T follicular helper cell (primary cell): ENCODE measurements at places on chromosomes 2 and 18.

GRCh38 chr2:237904831-237905599 is 45.6 kb downstream of the RAMP1 start:
- no peak for DNase-seq

- DNase-seq: no peak
Measured at GRCh38 chr2:127121776-127122176, 14.8 kb upstream of the BIN1 start.

DNA sequence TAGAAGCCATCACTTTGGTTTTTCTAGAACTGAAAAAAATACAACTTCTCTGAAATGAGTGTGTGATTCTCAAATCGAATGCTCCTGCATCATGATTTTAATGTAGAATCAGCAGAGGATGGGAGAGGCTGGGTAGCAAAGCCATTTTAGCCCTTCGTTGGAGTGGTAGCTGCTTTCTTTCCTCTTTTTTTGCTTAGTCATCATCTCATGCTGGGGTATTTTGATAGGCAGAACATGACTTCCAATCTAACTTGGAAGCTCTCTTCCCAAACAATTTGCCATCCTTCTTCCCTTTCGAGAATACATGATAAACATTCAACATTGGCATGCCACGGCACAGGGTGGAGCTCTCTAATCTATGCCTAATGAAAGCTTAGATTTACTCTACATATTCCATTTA is 311.2 kb upstream of the LRATD1 start:
- no peak for DNase-seq

DNA sequence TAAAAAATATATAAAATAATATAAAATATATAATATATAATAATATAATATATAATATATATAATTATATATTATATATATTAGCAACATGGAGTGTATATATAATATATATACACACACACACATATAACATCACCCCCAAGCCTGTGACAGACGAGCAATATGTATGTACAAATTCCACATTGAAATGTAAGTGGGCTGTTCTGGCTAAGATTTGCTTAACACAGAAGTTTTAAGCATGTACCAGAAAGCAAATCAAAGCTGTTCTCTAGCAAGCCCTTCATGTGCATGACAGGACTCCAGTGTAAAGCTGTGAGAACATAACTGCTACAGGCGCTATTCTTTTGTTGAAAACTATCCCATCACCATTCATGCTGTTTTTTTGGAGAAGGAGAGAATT is 261.7 kb upstream of the TNP1 start:
- DNase-seq: no peak

DNA sequence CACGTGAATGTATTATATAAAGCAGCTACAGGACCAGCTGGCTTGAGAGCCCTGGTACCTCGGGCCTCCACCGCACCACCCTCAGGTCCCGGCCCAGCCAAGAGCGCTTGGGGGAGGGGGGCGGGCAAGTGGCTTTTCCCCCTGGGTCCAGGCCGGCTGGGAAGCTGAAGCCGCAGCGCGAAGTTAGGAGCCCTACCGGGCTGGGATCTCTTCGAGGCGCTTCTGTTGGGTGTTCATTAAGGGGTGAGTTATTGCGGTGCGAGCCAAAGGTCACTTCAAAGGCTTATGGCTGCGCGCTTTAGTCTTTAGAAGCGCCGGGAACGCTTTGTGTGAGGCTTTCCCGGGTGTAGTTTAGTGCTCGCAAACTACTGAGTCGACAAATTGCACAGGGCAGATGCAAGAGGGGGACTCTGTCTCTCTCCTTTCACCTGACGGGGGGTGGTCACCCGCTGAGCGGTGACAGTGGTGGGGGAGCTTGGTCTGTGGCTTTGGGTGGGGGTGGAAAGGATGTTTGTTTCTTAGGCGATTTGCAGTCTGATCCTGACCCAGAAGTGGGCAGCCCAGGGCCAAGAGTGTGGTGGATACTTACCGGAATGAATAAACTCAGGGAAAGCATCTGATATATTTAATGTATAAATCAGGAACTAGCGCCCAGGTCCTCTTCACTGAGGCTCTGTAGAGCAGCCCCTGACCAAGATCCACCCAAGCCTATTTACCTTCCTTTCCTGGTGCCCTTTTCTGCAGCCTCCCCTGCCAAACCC is 6.0 kb downstream of the HOXD3 start:
- DNase-seq: no peak

GRCh38 chr2:70515938-70516337 is 37.7 kb downstream of the TGFA start:
- DNase-seq: no peak

- DNase-seq: peak; percentile 62
Measured at GRCh38 chr2:105744091-105744908, 412 bp upstream of the NCK2 start.

DNA sequence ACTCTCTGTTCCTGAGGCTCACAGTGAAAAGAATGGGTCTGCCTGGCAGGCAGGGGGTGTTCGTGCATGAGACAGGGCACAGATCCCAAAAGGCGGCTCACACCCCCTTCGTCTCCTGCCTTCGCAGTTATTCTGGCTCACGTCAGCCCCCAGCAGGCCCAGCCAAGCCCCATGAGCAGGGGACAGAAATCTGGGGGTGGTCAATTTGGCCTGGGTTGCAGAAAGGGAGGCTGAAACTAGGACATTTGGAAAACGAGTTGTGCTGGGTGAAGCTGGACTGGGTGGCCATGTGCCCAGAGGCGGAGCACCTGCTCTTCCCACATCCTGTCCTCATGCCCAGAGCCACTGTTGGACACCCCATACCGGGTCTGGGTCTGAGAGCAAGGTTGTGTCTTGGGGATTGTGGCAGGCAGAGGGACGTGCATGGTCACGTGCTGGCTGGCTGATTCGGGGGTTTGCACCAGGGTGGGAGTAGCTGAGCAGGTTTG is 99.0 kb upstream of the MCFD2 start:
- no peak for DNase-seq

- DNase-seq: no peak
Measured at GRCh38 chr18:79624356-79625170, 55.0 kb upstream of the CTDP1 start.

GRCh38 chr2:135093670-135094330 is 41.7 kb downstream of the RAB3GAP1 start:
- DNase-seq: no peak

- no peak for DNase-seq
Measured at GRCh38 chr2:98078701-98079100, 8.3 kb upstream of the VWA3B start.

DNA sequence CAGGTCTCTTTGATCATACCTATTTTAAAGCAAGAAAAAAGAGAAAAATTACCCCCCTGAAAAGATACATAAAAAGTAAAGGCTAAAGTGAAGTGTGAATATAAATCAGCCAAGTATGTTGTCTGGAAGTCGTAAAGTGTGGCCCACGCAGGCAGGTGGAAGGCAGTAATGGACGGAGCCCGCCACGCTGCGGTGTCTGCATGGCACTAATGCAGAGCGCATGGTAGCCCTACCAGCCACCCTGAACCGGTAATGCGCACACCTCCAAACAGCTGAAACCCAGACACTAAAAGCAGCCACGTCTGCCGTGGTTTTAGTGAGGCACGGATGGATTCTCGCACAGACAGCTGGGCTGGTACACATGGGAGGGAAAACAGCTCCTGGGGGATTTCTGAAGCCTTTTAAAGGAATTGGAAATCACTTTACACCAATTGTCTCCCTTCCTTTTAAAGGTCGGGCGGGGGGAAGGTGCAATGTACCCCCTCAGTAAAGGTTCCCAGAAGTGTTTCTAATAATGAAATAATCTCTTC is 615.2 kb downstream of the CNTNAP5 start:
- no peak for DNase-seq

GRCh38 chr2:155379494-155379893 is 681.0 kb downstream of the KCNJ3 start:
- DNase-seq: no peak

DNA sequence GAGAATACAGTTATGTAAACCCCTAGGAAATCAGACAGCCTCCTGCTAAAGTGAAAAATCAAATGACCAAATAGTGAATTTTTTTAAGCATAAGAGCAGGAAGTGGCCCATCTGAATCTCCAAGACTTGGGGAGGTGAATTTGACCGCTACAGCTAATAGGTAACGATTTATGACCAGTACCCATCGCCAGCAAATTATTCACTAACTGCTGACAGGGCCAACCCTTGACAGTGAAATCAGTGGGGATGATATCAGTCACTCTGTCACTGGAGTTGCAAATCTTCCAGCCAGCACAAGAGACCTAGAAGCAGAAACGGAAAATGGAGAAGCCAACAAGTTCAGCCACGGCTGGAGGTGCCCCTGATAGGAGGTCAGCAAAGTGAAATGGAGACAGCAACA is 164.3 kb upstream of the PIK3C3 start:
- DNase-seq: no peak

DNA sequence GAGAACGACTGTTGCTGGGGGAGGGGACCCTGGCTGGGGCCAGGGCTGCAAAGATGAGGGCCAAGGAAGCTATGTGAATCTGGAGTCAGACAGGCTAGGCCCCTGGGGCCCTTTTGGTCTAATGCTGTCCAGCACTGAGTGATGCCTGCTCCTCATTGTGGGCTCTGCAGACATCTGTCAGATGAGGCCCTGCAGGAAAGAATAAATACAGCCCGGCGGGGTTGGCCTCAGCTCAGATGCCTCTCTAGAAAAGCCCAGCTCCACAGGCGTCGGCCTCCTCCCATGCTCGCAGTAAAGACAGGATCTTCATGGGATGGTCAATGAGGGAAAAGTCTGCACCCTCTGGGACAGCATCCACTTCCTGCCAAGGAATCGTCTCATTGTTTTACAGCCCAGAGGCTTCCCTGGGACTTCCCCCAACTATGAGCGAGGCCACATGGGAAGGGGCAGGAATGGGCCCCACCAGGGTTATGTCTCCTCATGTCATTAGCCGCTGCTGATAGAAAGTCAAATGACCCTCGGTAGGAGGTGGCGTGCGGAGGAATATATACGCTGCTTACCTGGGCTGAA is 125.8 kb upstream of the GLI2 start:
- DNase-seq: no peak

DNA sequence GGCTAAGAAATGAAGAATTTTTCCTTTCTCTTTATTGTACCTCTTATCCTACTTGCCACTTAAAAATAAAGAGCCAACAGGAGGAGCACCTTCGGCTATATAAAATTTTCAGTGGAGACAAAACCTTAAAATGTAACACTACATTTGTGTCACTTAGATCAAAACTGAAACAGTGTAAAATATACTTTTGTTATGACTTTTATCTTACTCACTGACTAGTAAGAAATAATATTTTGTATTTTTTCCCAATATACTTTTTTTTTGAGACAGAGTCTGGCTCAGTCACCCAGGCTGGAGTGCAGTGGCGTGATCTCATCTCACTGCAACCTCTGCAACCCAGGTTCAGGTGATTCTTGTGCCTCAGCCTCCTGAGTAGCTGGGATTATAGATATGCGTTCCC is 28.3 kb downstream of the KCNJ13 start:
- DNase-seq: no peak

DNA sequence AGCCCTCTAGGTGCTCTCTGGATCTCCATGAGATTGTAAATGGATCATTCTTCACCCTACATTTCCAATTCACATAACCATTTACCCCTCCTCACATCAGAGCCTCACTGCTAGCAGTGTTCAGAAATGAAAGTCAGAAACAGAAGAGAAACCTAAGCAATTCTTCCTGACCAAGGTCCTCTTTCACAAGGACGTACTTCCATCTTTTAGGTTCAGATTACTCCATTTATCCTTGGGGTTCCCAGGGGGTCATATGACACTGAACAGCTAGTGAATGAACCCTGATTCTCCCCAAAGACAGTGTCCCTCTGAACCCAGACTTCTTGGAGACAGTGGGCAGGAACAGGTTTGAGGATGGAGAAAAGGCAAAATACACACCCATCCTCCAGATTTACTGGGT is 12.9 kb upstream of the MARCO start:
- DNase-seq: no peak

GRCh38 chr18:34779112-34779511 is 69.0 kb downstream of the DTNA start:
- no peak for DNase-seq

DNA sequence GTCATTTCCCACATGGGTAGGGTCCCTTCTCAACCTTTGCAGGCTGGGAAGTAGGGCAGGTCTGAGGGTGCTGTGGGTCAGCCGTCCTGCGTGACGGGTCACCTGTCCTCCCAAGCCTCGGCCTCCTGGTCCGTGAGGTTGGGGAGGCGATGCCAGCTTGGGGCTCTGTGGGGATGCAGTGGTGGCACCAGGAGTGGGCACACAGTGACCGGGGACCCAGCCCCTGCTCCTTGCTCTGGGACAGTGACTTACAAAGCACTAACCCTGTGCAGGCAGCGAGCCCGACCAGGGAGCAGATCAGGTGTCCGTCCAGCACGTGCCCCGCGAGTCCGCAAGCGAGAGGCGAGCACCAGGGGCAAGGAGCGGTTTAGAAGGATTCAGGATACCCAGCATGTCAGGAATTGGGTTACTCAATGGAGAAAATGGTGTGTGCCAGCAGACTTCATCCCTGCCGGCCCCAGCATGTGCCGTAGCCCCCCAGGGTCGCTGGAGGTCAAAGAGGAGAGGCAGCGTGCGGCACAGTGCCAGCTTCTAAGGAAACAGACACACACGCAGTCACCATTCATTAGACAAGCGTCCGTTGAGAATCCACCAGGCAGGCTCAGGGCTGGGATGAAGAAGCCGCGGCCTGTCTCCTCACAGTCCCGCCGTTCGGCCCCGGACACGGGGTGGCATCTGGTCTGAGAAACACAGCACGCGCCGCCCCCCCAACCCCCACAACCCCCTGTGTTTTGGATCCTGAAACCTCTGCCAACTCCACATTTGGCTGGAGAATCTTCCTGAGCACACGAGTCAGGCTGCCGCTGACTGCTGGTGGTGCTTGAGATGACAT is 11.7 kb downstream of the COLEC11 start:
- DNase-seq: no peak

DNA sequence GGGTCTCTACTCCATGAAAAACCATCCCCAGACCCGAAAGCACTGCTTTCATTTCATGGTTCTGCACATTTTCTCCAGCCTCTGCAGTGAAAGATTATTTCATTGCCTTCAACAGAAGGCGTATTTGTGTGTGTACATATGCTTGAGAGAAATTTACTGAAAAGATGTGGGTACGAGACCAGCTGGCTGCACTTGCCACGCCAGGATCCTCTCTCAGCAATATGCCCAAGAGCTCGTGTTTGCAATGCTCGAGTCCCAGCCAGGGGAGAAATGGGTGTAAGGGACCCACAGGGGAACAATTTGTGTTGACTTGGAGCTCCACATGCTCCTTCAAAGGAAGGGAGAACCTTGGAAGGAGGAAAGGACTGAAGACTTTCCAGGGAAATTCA is 37.3 kb downstream of the TMEM177 start:
- no peak for DNase-seq

GRCh38 chr2:100036793-100037192 is 105.6 kb downstream of the AFF3 start:
- DNase-seq: no peak

GRCh38 chr2:9654452-9655100 is 23.8 kb upstream of the YWHAQ start:
- DNase-seq: no peak

DNA sequence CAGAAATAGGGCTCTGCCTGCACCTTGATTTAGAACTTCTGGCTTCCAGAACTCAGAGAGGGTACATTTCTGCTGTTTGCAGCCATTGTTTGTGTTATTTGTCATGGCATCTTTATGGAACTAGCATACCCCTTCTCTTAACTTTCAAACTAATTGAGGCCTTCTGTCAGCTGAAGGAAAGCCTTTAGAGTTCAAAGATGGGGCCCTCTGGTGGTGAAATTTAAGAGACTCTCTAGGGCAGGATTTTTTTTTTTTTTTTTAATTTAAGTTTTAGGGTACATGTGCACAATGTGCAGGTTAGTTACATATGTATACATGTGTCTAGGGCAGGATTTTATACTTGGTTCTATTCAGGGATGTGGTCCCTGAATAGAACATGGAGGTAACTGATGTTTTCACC is 260.6 kb upstream of the LINC00305 start:
- DNase-seq: no peak

GRCh38 chr2:169707626-169708025 is 13.4 kb downstream of the PHOSPHO2 start:
- no peak for DNase-seq
